ENCODE measurements at places on chromosomes 1 and 21.

DNA sequence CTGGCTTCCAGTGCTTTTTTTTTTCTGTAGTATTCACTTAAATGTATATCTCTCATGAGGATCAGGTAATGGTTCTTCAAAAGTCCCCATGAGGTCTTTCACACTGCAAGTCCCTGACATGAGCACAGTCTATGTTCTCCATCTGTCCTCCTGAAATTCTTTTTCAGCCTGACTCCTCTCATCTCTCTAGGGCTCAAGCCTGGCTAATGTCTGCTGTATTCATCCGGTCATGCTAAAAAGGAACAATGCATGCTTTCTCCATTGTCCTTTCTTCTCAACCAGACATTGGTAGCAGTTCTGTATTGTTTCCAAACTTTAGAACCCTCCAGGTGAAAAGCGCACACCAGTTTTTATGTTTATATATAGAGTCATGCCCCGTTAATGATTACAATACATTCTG is 368.3 kb upstream of the OLFM3 start:
- no peak for DNase-seq

DNA sequence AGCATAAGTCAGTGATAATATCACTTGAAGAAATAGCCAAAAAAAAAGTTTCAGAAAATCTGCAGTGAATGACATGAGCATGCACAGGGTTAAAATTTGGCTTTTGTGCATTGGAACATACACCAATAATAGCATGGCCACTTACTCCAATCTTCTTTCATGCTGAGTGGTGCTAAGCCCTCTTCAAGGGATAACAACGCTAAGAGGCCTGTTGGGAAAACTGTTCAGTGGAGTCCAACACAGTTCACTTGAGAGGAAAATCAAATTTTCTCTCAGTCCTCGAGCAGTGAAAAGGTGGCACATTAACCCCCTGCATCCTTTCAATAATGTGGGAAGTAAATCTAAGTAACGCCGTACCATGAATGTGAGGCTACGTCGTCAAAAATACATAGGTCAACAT is 264.7 kb downstream of the SPATA17 start:
- no peak for DNase-seq

- DNase-seq, result no peak
Observed at GRCh38 chr1:53442299-53442698, 16.9 kb upstream of the DMRTB1 start.

GRCh38 chr1:225882694-225883615 is 775 bp upstream of the TMEM63A start:
- no peak for DNase-seq

GRCh38 chr1:231591466-231591865 is 35.1 kb upstream of the DISC1 start:
- no peak for DNase-seq

DNA sequence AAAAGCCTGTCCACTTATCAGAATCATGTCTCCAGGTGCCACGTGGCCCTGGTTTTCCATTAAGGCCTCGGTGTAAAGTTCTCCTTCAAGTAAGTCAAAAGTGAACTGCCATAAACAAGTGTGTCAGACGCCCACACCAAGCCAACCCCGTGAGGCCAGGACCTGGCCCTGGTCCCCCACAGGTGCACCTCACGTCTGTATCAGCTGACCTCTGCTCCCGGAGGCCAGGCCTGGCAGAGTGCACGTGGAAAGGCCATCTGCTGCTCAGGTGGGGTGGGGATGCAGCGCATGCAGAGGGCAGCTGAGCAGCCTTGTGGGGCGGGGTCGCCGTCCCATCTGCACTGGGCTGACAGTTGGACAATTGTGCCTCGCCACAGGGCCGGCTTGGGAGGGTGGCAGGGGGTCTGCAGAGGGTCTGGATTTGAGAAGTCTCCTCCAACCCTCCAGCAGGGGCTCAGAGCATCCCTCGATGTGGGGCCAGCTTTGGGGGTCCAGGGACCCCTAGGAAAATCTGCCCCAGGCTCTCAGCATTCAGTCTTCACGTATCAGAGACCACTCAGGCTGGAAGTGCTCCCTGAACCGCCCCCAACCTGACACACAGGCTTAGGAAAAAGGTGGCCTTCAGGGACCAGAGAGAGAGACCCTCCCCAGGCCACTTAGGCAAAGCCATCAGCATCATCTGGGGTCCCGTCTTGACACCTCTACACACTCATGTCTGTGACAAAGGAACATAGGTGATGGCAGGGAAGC is 3.0 kb downstream of the SLC19A1 start:
- DNase-seq, result no peak

GRCh38 chr21:46459356-46460112 is 843 bp downstream of the DIP2A start:
- peak; percentile 62 for DNase-seq

GRCh38 chr1:202967684-202968281 is 726 bp upstream of the CYB5R1 start:
- DNase-seq, result no peak

GRCh38 chr1:51946300-51946699 is 44.2 kb downstream of the RAB3B start:
- no peak for DNase-seq

- DNase-seq, result peak; percentile 64
Observed at GRCh38 chr1:7302873-7303272, 468.2 kb upstream of the VAMP3 start.

- DNase-seq, result no peak
Observed at GRCh38 chr1:15222653-15223303, 24.2 kb upstream of the FHAD1 start.

- DNase-seq, result no peak
Observed at GRCh38 chr1:204471687-204472086, 22.9 kb downstream of the PIK3C2B start.

DNA sequence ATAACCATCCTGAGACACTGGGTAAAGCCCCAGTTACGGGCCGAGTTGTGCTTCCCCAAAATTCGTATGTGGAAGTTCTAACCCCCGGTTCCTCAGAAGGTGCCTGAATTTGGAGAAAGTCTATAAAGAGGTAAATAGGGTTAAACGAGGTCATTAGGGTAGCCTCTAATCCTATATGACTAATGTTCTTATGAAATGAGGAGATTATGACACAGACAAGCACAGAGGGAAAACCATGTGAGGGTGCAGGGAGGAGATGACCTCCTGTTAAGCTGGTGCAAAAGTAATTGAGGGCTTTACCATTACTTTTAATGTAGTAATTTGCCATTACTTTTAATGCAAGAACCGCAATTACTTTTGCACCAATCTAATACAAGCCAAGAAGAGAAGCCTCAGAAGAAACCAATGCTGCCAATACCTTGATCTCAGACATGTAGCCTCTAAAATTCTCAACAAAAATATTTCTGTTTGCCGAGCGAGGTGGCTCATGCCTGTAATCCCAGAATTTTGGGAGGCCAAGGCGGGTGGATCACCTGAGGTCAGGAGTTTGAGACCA is 260.8 kb downstream of the GPATCH2 start:
- no peak for DNase-seq

GRCh38 chr1:230713915-230714764 is at the start of gene AGT:
Gene AGT (minus strand): TSS chr1:230714122. CDS start chr1:230710823, 3,299 bp downstream.
- DNase-seq, result no peak

DNA sequence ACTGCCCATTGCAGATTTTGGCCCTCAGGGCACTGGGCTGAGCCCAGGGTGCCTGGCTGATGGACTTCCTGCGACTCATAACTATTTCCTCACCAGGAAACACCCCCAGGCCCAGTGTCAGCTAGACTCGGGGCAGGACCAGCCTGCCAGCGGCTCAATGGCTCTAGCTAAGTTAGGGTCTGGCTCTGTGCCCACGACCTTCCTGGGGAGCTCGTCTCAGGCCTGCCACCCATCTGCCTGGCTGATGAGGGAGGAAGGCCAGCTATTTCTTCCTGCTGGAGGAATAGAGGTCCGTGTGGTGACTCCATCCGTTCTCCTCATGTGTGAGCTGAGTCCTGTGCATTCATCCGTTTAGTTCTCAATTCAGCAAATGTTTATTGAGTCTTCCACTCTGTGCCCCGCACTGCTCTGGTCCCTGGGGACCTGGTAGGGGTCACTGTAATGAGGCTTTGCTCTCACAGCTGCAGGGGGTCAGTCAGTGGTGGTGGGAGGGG is 44.5 kb downstream of the KIRREL1 start:
- DNase-seq, result no peak

GRCh38 chr1:113322439-113322838 is 67.9 kb upstream of the MAGI3 start:
- no peak for DNase-seq

DNA sequence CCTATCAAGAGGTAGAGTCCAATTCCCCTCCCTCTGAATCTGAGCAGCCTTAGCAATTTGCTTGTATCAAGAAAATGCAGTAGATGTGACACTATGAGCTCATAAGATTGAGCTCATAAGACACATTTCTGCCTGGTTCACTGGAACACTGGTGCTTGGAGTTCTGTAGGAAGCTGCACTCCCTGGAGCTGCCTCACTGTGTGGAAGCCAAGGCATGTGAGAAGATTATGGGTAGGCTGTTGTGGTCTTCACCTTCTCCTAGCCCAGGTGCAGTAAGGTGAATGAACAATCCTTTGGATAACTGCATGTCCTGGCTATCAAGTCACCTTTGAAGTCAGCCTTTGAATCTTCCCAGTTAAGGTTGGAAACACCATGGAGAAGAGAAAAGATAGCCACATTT is 67.3 kb downstream of the PLPPR5 start:
- DNase-seq, result no peak

GRCh38 chr1:33610391-33610790 is 137.9 kb downstream of the ZSCAN20 start:
- DNase-seq, result no peak

GRCh38 chr1:82392513-82392912 is 591.8 kb downstream of the ADGRL2 start:
- no peak for DNase-seq

- DNase-seq, result no peak
Observed at GRCh38 chr1:89195476-89195875, 3.3 kb downstream of the GBP4 start.

- peak; percentile 16 for DNase-seq
Observed at GRCh38 chr21:36700295-36700970, 1.5 kb downstream of the SIM2 start.

- peak; percentile 21 for DNase-seq
Observed at GRCh38 chr1:36913484-36914060, 120.7 kb downstream of the GRIK3 start.

GRCh38 chr1:3479511-3480368 is 25.3 kb downstream of the ARHGEF16 start:
- no peak for DNase-seq

DNA sequence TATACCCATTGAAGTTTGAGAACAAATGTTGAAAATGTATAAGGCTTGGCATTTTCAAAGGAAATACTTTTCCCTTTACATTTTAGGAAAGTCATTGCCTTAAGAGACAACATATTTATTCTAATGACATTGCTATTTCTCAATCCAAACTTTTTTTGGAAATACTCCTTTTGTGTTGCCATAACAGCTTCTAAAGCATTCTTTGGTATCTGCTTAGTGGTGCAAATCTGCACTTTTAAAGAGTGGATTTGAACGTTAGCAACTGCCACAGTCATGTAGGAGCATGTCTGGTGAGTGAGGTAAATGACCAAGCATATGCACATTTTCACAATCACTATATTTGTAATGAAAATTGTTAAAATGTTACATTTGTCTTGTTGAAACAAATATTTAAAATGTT is 124.4 kb upstream of the GORAB start:
- no peak for DNase-seq

DNA sequence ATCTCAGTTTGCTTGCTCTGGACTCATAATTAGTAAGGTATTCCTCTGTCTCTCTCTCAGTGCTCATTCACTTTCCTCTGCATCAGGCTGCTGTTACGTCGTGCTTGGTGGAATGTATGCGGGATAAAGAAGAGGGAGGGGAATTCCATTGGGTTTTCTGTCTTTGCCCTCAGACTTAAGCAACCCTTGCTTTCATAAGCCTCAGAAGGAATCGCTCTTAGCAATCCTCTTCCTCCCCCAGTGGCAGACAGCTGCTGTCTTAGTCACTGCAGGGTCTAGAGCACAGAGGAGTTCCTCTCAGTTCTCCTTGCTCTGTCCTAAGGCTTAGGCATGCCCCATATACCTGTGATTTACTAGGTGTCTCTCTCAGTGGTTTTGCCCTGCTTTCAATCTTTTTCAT is 19.1 kb upstream of the NTMT2 start:
- DNase-seq, result no peak

GRCh38 chr1:169594391-169594790 is 8.1 kb upstream of the F5 start:
- DNase-seq, result no peak

- DNase-seq, result no peak
Observed at GRCh38 chr1:156814571-156815260, 1.9 kb downstream of the SH2D2A start.

- DNase-seq, result no peak
Observed at GRCh38 chr1:1118876-1119220, 3.0 kb upstream of the C1orf159 start.

- no peak for DNase-seq
Observed at GRCh38 chr1:113861641-113862040, 9.9 kb downstream of the PTPN22 start.

DNA sequence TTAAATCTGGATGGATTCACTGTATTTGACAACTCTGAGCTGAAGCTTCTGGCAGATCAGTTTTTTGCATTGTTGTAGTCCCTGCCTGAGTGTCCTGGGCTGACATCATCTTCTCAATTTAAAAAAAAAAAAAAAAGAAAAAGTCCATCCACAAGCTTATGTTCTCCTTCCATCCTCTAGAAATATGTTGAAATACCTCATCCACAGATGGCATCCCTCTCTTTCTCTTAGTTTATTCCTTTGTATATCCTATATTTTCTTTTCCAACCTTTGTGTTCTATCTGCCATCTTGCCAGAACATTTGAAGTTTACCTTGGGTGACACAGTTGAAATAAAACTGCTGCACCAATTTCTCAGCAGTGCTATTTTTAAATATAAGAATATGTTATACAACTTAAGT is 184.4 kb upstream of the PKN2 start:
- DNase-seq, result no peak
